ENCODE measurements at places on chromosomes 5 and 9. TPM values are rescaled to one million over a fixed set of nuclear protein-coding genes. Genes with fewer than 3 reads are reported as not detected.

The GABRG2 gene
- total RNA-seq: not detected

The WNT8A gene
- total RNA-seq: not detected

The SMIM33 gene
- total RNA-seq: 0.54 TPM

The SPARC gene
- not detected for total RNA-seq
